ENCODE measurements at places on chromosomes 7 and 10. TPM values are rescaled to one million over a fixed set of nuclear protein-coding genes. Genes with fewer than 3 reads are reported as not detected.

Gene TAS2R39
- total RNA-seq: not detected

DNA sequence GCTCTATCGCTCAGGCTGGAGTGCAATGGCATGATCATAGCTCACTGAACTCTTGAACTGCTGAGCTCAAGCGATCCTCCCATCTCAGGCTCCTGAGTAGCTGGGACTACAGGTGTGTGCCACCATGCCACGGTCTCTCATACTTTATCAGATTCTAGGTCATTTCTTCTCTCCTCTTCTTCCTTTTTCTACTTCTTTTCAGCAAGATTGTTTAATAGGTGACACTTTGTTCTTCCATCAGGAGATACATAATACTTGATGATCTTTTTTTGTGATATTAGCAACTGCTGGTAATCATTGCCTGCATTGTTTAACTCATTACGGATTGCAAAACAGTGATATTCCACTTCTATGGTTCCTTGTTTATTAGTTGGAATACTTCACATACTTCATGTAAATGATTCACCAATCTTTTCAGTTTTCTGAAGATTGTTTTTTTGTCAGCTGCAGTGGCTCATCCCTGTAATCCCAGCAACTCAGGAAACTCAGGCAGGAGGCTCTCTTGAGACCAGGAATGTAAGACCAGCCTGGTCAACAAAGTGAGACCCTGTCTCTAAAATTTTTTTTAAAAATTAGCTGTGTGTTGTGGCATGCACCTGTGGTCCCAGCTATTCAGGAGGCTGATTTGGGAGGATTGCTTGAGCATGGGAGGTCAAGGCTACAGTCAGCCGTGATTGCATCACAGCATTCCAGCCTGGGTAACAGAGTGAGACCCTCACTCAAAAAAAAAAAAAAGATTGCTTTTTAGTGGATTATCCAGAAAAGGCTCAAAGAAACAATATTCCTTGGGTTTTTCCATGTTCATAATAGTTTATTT lies 36.2 kb upstream of the CHST3 start:
- DNase-seq: no peak

Gene PDE6C
- total RNA-seq: not detected

GRCh38 chr7:12674053-12674452 lies 13.4 kb upstream of the ARL4A start:
- no peak for DNase-seq
